ENCODE measurements at places on chromosomes 2 and 18.
A peak's percentile ranks its signal among the peaks of the same experiment; 100 is the strongest.

GRCh38 chr2:160373263-160373662 is 120.3 kb downstream of the RBMS1 start:
- DNase-seq: no peak

- DNase-seq: peak; percentile 18
These were observed 5.1 kb downstream of the COMMD1 start for GRCh38 chr2:61910603-61911002.

GRCh38 chr2:85525029-85525428 is 13.9 kb upstream of the MAT2A start:
- DNase-seq: no peak

DNA sequence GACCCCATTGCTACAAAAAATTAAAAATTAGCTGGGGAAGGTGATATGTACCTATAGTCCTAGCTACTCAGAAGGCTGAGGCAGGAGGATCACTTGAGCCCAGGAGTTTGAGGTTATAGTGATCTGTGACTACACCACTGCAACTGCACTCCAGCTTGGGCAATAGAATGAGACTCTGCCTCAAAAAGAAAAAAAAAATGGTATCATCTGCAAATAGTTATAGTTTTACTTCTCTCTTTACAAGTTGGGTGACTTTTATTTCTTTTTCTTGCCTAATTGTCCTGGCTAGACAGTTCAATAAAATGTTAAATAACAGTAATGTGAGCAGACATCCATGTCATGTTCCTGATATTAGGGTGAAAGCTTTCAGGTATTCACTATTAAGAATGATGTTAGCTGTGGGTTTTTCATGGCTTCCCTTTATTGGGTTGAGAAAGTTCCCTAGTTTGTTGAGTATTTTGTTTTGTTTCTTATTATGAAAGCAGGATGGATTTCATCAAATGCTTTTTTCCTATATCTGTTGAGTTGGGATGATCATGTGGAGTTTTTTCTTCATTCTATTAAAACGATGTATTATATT is 24.9 kb upstream of the ACOXL start:
- no peak for DNase-seq

DNA sequence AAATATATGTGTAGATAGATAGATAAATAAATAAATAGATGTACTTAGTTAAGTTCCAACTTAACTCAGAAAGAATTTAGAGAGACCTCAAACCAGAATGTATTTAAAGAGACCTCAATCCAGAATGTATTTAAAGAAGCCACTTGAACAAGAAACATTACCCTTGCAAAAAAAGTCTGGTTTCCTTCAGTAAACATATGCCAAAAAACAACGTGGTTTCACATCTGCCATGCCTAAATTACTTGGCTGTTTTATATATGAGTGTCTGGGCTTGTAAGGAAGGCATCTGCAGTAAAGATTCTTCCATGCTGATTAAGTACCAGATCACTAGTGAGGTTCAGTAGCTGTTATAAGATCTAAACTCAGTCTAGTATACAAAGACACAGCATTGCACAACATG is 29.1 kb upstream of the RPE start:
- DNase-seq: no peak

DNA sequence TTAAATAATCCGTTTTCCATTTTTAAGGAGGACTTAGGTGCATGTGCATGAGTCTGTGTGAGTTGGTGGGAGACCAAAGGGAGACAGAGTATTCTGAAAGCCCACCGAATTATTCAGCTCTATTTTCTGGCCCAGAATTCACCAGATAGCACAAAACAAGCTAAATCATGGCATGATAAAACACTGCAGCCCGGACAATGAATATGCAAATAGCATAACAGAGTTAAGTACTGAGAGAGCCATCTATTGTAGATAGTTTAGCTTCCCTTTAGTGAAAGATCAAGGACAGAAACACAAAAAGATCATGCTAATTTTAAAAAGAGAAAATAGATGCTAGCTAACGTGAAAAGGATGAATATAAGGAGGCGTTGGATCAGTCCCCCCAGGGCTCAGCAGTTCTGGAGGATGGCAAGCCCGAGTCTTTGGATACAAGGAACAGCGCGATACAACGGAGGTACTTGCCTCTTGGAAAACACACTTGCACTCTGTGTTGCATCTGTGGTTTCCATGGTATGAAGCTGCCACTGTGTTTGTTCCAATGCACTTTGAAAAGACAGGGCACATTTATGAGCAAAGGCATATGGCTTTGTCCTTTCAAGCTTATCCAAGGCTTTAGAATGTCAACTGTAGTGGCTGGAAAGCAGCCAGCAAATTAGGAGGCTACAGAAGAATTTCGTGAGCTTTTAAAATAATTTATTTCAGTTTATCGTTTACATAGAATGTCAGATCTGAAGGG is 119.9 kb downstream of the LYPD1 start:
- no peak for DNase-seq

GRCh38 chr2:191245869-191246531 is 796 bp downstream of the MYO1B start:
- peak; percentile 74 for DNase-seq

DNA sequence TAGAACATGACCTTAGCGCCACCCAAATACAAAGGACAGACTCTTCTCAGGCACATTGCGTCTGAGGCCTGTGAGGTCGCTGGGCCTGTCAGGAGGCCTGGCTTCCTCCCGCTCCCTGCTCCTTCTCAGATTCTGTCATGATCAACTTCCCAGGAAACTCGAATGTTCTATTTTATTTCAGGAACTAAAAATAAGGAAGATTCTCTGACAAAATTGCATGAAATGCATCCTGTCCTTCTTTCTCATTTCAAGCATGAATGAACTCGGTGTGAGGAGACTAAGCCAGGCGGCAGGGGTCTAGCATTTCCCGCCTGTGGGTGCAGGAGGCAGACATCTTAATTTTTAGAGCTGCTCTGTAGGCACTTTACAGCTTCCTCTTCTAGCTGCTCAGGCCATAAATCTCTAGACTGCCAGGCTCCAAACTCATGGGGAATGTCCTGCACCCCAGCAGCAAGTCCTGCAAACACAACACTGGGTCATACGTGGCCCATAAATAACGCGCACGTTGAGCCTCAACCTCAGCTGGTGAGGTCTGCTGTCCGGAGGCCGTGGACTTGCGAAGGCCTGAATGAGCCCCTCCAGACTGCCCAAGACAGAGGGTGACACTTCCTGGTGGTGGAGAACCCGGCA is 109.7 kb upstream of the ZNF236 start:
- no peak for DNase-seq

DNA sequence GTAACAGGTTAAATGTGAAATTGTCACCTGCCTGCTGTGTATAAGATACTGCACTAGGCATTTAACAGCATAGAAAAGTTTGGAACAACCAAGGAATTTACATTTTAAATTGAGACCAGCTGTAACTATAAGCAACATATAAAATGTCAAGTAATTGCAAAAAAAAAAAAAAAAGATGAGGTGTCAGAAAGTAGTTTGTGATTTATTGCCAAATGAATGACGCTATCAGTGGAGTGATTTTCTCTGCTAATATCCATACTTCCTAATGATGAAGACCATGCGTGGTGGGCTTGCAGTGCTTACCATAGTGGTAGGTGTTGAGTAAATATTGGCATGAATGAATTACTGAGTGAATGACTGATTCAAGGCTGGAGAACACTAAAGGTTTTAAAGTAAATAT is 73.3 kb downstream of the OSBPL6 start:
- no peak for DNase-seq

GRCh38 chr2:111156529-111156928 is 35.8 kb downstream of the BCL2L11 start:
- DNase-seq: no peak

DNA sequence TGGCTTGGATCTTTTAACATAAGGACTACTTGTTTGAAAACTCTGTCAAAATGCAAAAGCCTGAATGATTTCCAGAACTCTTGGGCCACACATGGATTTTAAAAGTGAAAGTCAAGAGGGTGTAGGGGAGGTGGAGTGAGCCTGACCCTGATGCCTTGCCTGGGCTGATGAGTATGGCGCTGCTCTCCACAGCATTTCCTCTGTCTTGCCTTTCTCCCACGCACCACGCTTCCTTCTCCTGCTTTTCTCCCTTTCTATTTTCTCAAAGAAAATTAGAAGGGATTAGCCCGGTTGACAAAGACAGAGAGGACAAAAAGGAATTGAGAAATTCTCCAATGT is 207.0 kb upstream of the CCDC68 start:
- DNase-seq: no peak

DNA sequence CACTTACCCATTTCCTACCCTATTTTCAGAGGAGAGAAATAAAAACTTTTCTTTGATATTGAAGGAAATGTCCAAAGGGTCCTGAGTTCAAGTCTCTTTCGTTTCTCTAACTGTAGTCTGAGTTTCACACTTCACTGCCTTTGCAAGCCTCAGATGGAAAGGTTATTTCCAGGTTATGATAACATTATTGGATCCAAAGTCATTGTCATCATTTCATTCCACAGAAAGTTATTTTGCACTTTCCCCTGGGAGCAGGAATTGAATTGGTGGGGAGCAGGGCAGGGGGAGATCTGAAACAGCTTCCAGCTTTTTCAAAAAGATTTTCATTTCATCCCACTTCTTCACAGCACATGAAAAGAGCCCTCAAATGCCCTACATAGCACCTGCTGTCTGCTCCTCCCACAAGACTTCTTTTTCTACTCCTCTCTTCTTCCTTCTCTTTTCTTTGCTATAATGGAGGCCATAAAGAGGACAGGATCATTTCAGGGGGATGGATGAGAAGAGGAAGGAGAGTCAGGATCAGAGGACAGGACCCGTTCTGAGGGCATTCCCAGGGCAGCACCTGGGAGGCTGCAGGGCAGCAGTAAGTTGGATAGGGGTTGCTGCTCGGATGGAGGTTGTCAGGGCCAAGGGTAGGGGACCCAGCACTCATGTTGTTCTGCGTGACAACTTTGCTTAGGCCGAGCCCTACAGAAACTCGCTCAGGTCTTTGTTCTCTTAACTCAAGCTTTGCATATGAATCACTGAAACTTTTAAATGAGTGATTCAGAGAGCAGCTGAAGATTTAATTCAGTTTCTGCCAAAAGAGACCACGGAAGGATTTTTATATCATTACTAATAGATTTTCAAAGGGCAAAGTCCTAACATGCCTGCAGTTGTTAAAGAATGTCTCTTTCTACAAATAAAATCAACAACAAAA is 11.4 kb upstream of the GALNT5 start:
- DNase-seq: no peak

DNA sequence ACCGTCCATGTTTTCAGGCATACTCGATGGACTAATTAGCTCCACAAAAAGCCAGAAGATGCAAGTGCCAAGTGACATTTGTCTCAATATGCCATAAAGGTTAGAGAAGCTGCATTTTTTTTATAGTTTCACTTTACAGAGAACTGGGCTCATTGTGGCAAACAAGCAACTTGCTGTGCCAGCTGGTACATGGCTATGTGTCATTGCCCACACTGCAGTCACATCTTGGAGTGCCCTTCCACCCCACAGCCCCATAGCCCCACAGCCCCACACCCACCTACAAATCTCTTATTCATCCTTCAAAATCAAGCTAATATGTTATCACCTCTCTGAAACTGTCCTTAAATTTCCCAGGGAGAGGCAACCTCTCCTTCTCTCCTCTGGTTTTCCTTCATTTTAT is 451.9 kb downstream of the ARHGAP15 start:
- DNase-seq: no peak

- DNase-seq: no peak
These were observed 169.8 kb upstream of the ID2 start for GRCh38 chr2:8511868-8512612.

DNA sequence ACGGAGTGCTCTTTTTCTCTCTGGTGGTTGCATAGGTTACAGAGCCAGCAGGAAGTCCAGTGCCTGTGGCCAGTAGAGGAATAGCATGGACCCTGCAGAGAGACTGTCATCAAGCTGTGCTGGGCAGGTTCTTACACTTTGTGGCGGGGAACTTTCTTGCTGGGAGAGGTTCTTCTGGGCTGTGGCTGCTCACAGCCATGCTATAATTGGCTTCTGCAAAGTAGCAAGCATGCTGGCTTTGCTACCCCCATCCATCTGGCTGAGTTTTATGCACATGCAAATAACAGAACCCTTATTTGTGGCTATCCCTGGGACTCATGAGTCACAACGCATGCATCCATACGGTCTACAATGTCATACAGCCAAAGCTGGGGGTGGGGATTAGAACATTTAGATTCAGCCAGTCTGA is 68.9 kb downstream of the PLCL1 start:
- DNase-seq: no peak

GRCh38 chr2:220123751-220124150 is 496.3 kb downstream of the SLC4A3 start:
- no peak for DNase-seq

- no peak for DNase-seq
These were observed 518.0 kb downstream of the CNTNAP5 start for GRCh38 chr2:124542932-124543640.

GRCh38 chr2:1134629-1135028 is 184.0 kb downstream of the SNTG2 start:
- DNase-seq: no peak

GRCh38 chr18:31610286-31611205 is 18.9 kb downstream of the TTR start:
- DNase-seq: peak; percentile 33

DNA sequence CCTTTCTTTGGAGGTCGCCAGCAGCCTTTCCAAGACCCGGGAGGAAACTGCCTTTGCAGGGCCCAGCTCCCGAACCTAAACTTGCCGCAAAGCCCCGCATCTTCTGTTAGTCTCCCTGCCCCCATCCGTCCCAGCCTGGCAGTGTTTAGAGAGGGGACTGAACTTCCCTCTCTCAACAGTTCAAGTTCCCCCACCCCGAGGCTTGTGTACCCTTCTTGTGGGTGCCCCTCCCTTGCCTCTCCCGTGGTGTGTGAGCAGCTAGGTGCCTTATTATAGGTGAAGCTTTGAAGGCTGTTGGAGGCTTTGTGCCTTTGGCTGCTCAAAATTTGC is 1.4 kb downstream of the LBH start:
- no peak for DNase-seq

DNA sequence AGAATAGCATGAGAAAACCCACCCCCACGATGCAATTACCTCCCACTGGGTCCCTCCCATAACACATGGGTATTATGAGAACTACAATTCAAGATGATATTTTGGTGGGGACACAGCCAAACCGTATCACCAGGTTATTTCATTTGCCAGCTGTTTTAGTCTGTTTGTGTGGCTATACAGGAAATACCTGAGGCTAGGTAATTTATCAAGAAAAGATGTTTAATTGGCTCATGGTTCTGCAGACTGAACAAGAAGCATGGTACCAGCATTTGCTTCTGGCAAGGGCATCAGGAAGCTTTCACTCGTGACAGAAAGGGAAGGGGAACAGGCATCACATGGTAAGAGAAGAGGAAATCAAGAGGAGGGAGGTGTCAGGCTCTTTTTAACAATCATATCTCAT is 329.2 kb downstream of the GULP1 start:
- no peak for DNase-seq

DNA sequence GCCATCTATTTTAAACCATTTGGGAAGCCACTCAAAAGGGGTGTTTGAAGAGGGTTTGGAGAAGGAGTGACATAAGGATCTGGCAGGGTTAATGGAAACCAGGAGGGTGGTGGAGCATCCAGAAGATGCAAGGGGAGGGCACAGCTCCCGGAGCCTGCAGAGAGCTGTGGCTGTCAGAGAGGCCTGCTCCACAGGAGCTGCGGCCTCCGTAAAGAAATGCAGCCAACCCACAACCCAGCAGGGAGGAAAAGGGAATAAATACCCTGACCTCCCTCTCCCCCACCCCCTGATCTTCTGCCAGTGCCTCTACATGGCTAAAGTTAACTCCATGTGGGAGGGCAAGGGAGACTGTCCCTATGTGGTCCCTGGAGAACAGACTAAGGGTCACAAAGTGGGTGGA is 567.1 kb upstream of the POU3F3 start:
- DNase-seq: no peak
